Activated B cell treated with CpG ODN at 0.5 μM for 24 hours (primary cell): ENCODE measurements at places on chromosomes 2 and 18.

DNA sequence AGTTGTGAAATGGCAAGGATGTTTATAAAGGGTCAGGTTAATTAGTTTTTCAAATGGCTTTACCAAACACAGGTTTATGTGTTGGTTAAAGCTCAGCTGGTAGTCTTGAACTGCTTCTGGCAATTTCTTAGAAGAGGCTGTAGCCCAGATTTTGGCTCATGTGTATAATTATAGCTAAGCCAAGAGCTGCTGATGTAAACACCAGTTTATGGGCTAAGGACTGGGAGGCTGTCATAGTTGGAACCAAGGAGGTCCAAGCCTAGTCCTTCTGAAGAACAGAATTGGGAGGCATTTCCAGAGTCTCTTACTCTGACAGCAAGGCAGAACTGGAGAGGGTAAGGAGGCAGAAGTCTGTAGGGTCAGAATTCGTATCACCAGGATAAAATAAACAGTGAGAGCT, 25.4 kb downstream of the UBE2E3 start:
- H3K27me3 ChIP-seq: no peaks in the 10 kb centered on the region
- no peak overlapping the region for H3K4me3 ChIP-seq
- DNase-seq: no peak

GRCh38 chr2:171587567-171587966, 65.3 kb downstream of the CYBRD1 start:
- H3K36me3 ChIP-seq: no peaks in the 10 kb centered on the region
- no peaks in the 10 kb centered on the region for H3K4me1 ChIP-seq
- no peak overlapping the region for H3K4me3 ChIP-seq
- DNase-seq: no peak
- no peak overlapping the region for H3K27ac ChIP-seq
- H3K27me3 ChIP-seq: peaks cover 15% of the 10 kb centered on the region

- DNase-seq: no peak
- peaks cover 7% of the 10 kb centered on the region for H3K4me1 ChIP-seq
- peaks cover 25% of the 10 kb centered on the region for H3K27me3 ChIP-seq
- H3K4me3 ChIP-seq: no peak overlapping the region
These were observed 15.3 kb upstream of the CIDEA start for GRCh38 chr18:12238826-12239225.

DNA sequence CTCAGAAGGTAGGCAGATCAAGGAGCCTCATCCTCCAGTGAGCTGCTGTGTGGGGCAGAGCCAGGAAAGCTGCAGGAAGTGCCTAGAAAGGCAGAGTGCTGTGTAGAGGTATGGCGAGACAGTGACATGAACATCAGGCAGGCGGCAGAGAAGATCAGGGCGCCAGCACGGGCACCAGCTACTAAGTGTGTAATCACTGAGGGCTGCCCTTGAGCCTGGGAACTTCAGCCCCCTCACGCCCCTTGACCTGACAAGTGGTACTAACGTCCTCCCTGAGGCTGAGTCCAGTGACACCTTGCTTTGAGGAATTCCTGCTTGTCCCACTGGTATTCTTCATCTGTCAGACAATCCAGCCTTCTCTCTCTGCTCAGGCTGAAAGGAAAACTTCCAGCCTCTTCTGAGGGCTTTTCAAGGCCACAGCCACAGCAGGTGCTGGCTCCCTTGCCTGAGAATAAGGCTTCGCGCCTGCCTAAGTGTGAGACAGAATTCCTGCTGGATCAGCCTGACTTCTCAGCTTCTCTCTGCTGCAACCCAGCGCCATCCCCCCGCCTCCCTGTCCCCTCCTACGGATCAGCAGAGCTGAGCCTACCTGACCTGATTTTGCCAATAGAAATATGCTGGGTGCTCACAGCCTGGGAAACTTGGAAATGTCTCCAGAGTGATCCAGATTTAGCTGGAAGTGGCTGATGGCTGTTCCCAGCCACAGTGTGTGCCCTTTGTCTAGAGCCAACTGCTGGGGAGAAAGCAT, 148.0 kb downstream of the SMAD7 start:
- H3K4me3 ChIP-seq: no peak overlapping the region
- H3K27ac ChIP-seq: no peak overlapping the region
- no peaks in the 10 kb centered on the region for H3K27me3 ChIP-seq
- H3K4me1 ChIP-seq: peaks cover 42% of the 10 kb centered on the region

DNA sequence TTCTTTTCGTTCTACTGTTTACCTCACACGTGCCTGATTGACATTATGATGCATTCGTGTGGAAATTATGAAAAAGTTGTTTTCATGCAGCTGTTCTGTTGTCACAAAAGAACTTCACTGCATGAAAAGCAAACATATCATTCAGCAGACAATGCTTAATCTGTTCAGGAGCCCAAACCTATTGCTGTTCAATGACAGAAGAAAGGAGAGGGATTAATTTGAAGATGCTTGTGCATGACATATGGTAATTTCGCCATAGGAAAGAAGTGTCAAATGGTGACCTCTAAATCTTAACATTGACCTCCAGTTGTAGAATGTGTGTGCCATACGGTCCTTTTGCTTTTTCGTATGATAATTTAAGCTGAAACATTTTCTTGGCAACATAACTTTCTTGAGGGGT, 124.5 kb downstream of the WDR7 start:
- peaks cover 17% of the 10 kb centered on the region for H3K36me3 ChIP-seq
- H3K27me3 ChIP-seq: no peaks in the 10 kb centered on the region
- no peaks in the 10 kb centered on the region for H3K4me1 ChIP-seq
- no peak overlapping the region for H3K27ac ChIP-seq

- no peaks in the 10 kb centered on the region for H3K4me1 ChIP-seq
- H3K27ac ChIP-seq: no peak overlapping the region
- no peaks in the 10 kb centered on the region for H3K36me3 ChIP-seq
- H3K27me3 ChIP-seq: peaks cover 11% of the 10 kb centered on the region
- no peak overlapping the region for H3K4me3 ChIP-seq
These were observed 174.0 kb downstream of the TWIST2 start for GRCh38 chr2:239021651-239022436.

DNA sequence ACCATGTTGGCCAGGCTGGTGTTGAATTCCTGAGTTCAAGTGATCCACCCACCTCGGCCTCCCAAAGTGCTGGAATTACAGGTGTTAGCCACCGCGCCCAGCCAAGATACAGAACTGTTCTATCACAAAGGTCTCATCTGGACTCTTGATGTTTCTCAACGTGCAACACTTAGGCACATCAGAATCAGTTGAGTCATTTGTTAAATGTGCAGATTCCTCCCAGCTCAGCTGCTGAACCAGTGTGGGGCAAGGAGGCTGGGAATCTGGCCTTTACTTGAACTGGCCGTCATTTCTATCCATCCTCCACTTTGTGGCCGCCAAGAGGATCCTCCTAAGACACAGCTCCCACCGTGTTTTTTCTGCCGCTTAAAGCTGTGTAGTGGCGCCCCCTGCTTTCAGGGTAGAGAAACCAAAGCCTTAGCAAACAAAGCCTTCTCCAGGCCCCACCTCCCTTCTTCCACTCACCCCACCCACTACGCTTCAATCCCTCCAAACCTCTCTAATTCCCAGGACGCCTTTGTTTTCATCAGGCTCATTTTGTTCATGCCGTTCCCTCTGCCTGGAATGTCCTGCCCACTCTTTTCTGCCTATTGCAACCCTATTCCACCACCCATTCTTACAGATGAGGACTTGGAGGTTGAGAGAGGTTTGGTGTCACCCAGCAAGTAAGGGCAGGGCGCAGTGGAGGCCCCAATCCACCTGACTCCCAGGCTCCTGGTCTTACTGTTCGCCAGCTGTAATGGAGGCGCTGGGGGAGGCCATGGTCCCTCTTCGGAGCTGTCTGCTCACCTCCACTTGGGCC, 776 bp upstream of the SPEG start:
- DNase-seq: no peak
- H3K4me3 ChIP-seq: no peak overlapping the region
- H3K27ac ChIP-seq: no peak overlapping the region
- no peaks in the 10 kb centered on the region for H3K36me3 ChIP-seq
- H3K27me3 ChIP-seq: peaks cover 29% of the 10 kb centered on the region

DNA sequence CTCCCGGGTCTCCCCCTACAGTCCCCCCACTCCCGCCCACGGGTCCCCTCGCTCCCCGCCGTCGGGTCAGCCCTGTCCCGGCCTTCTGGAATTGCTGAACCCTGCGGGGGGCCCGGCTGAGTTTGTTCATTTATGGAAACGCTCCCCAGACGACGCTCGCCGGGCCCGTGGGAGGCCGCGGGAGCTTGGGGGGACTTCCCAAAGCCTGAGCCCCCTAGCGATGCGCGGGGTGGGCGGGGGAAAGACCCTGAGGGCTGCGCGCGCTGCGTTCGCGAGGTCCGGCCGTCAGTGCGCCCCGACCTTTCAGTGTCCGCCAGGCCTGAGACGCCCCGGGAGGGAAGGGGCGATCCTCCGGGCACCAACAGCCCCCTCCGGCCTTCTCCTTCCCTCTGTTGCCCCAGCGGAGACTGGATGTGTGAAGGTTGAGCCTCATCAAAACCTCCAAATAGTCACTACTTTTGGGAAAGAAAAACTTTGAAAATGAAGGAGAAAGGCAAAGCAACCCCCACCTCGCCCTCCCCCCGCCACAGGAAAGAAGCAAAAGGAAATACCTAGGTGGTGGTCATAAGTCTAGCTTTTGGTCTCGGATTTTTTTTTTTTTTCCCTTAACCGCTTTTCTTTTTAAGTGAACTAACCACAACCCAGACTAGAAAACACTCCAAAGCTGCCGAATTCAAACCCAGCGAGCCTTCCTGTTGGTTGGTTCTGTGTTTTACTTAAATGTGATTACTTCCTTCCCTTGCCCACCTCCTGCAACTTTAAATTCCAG, 509 bp upstream of the CYS1 start:
- DNase-seq: peak; percentile 29
- peaks cover 12% of the 10 kb centered on the region for H3K4me1 ChIP-seq
- H3K27ac ChIP-seq: no peak overlapping the region
- no peaks in the 10 kb centered on the region for H3K36me3 ChIP-seq
- peak overlapping the region; percentile 74 for H3K4me3 ChIP-seq

- no peak for DNase-seq
- no peaks in the 10 kb centered on the region for H3K27me3 ChIP-seq
- peaks cover 8% of the 10 kb centered on the region for H3K4me1 ChIP-seq
These were observed 86.9 kb downstream of the CLHC1 start for GRCh38 chr2:55144922-55145820.

DNA sequence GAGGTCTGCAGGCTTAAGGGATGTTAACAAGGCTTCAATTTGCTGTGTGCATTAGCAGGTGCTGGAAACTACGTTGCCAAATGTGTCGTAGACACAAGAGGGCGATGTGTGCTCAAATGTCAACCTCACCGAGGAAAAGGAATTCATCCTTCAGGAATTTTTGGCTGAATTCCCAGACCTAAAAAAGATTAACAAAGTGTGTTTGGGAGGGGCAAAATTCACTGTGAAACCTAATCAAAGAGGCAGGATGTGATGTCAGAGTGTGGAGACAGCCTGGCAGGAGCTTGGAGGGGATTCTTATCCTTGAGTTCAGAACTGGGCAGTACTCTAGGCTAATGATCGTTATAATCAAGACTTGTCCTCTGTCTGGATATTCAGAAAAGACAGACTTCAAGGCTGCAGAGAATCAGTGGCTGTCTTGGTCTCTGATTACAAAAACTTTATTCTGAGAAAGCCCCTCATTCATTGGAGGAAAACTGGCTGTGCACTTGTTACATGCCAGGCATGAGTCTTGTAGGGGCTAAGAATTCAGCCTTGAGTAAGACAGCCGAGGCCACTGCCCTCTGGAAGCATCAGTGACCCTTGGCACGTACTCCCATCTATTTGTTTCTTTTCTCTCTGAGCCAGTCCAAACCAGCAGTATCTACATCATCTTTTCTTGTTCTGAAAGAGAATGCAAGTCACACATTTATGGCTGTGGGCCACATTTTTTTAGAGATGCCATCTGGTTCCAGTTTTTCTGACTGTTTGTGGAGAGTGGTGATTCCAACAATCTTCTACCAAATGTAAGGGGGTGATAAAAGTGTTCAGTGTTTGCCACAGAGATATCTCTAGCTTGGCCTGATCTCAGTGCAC, 18.7 kb upstream of the SCYGR1 start:
- no peaks in the 10 kb centered on the region for H3K27me3 ChIP-seq
- peaks cover 46% of the 10 kb centered on the region for H3K4me1 ChIP-seq
- H3K4me3 ChIP-seq: peak overlapping the region; percentile 35
- DNase-seq: no peak
- H3K27ac ChIP-seq: peak overlapping the region; percentile 5

GRCh38 chr18:13409026-13409425, 190.5 kb downstream of the LDLRAD4 start:
- no peak for DNase-seq
- H3K27me3 ChIP-seq: no peaks in the 10 kb centered on the region
- H3K27ac ChIP-seq: no peak overlapping the region
- no peaks in the 10 kb centered on the region for H3K4me1 ChIP-seq
- H3K36me3 ChIP-seq: no peaks in the 10 kb centered on the region

DNA sequence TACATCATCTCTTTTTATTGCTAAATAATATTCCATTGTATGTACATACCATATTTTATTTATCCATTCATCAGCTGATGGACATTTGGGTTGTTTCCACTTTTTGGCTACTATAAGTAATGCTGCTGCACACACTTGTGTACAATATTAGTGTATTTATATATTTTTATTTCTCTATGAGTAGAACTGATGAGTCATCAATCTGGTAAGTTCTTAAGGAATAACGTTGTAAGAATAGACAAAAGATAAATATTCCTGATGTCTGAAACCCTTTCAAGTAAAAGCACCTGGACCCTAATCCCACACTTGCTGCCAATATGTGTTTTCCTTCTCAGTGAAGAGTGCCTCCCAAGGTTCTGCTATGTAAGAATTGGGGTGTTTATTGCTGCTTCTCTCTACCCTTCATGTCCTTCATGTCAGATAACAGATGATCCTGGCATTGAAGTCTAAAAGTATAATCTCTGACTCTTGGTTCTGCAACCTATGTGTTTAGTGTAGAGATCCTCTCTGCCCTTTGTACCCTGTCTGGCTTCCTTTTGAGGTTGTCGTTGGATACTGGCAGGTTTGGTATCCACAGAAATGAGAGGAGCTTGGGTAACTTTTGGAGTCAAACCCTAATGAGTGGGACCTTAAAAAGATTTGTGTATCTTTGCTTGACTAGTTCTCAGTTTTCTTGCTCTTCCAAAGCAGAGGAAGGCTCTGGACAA, 293.0 kb upstream of the EPC2 start:
- no peak for DNase-seq
- peaks cover 24% of the 10 kb centered on the region for H3K36me3 ChIP-seq
- no peaks in the 10 kb centered on the region for H3K4me1 ChIP-seq
- H3K27ac ChIP-seq: no peak overlapping the region

DNA sequence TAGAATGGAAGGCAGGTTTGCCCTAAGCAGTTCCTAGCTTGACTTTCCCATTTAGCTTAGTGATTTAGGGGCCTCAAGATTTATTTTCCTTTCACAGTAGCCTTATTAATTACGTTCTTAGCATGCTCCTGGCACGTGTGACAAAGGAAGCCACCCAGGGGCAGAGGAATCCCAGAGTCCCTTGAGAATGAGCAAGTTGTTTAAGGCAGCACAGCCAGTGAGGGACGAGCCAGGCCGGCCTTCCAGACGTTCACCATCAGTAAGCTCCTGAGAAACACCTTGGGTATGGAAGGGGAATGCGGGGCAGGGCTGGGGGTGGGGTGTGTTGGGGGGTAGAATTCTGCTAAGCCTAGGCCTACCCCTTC, 76.3 kb downstream of the SOWAHC start:
- no peak overlapping the region for H3K27ac ChIP-seq
- no peak for DNase-seq
- no peak overlapping the region for H3K4me3 ChIP-seq
